ENCODE measurements at places on chromosomes 16 and 17. TPM values are rescaled to one million over a fixed set of nuclear protein-coding genes. Genes with fewer than 3 reads are reported as not detected.
A peak's percentile ranks its signal among the peaks of the same experiment; 100 is the strongest.

DNA sequence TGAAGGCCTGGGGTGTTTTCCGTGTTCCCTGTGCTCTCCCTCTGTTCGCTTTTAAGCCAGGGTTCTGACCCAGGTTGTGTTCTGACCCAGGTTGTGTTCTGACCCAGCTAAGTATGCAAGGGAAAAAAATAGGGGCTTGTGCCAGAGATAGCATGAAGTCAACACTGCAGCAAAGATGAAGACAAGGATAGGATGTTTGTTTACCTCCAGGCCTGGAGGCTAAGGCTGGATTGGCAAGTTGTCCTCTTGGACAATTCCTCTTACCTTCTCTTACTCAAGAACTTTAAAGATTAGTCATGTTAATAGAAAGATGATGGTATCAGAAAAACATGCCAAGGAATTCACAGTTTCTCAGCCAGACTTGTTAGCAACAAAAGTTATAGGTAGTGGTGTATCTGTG, 19.4 kb downstream of the LYRM9 start:
- DNase-seq = no peak

GRCh38 chr17:18190628-18191235, 7.1 kb downstream of the ALKBH5 start:
- DNase-seq = no peak

DNA sequence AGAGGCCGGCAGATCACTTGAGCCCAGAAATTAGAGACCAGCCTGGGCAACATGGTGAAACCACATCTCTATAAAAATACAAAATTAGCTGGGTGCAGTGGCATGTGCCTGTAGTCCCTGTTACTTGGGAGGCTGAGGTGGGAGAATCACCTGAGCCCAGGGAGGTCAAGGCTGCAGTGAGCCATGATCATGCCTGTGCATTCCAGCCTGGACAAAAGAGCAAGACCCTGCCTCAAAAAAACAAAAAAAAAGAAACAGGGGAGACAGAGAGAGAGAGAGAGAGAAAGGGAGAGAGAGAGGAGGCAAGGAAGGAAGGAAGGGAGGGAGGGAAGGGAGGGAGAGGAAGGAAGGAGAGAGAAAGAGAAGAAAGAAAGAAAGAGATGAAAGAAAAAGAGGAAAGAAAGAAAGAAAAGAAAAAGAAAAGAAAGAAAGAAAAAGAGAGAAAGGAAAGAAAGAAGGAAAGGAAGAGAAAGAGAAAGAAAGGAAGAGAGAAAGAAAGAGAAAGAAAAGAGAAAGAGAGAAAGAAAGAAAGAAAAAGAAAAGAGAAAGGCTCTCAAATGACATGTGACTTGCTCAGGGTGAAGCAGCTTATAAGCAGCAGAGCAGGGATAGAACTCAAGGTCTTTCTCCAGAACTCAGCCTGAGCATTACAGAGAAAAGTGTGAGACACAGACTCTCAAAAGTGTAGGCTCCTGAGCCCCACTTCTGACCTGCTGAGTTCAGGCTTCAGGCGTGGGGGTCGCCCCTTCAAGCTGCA, 15.5 kb downstream of the CX3CL1 start:
- DNase-seq = no peak

- peak; percentile 92 for DNase-seq
These were observed 29.4 kb downstream of the CACNA1H start for GRCh38 chr16:1182316-1182671.

KRTAP4-1 gene
- total RNA-seq = not detected
